ENCODE measurements at places on chromosomes 1 and 21.

- DNase-seq: no peak
These were observed 34.2 kb downstream of the KIF21B start for GRCh38 chr1:200989337-200989736.

DNA sequence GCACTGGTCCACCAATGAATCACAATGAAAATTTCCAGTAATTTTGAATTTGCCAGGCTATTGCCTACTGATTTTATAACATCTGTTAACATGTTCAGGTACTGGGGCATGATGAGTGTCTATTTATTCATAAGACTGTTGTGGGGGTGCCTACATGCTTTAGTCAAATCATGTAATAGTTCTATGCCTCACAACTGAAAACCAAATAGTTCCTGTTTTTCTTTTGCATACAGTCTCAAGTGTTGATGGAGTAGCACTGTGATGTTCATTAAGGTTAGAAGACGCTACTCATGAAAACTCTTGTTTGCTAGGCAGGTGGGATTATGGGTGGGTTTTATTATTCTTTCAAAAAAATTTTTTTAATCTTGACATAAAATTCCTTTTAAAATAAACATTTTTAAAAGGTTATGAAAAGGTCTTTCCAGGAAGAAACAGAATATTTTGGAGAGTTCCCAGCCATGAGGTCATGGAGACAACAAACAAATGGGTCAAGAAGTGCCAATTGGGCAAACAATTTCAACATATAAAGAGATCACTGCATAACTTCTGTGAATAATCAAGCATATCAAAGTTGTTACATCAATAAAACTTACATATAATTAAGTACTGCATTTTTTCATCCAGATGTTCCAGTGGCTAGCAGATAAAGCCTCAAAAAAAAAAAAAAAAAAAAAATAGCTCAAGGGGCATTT is 40.2 kb upstream of the NHLH2 start:
- DNase-seq: no peak

- peak; percentile 26 for DNase-seq
These were observed 1.2 kb upstream of the CPT2 start for GRCh38 chr1:53195246-53196016.

DNA sequence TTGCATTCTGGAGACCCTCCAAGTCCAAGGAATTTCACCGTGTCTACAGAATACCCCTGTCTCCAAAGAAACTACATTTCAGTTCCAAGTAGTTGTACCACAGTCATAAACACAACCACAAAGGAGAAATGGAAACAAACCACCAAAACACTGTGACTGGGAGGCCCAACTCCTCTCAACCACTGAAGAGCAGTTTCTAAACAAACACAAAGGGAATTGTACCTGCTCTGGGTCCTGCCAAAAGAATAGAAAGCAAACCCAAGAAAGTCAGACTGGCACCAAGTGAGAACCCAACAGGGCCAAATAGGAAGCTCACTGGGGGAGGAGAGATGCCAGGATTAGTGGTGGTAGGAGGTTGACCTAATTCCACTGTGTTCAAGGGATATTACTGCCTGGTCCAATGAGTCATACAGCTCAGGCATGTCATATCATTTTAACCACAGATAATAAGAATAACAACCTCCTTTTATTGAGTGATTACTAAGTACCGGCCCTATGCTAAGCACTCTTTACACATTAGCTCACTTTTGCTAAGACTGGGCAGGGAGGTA is 123.9 kb upstream of the PPP2R5A start:
- no peak for DNase-seq

GRCh38 chr1:228939881-228940392 is 204.7 kb downstream of the RHOU start:
- DNase-seq: no peak

DNA sequence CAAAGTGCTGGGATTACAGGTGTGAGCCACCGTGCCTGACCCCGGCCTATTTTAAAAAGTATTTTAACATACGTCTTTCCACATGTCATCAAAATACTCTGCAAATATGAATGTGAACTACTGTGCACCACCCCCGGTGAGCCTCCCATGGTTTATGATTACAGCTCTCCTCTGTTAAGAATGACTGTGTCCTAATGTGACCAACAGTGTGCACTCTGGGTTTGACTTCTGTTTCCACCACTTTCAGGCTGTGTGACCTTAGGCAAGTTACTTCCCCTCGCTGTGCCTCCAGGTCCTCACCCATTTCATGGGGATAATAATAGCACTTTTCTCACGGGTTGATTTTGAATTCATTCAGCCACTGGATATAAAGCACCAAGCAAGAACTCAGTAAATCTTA is 14.7 kb downstream of the AMPD2 start:
- DNase-seq: no peak

GRCh38 chr1:206563367-206564207 is 48.7 kb downstream of the EIF2D start:
- no peak for DNase-seq

DNA sequence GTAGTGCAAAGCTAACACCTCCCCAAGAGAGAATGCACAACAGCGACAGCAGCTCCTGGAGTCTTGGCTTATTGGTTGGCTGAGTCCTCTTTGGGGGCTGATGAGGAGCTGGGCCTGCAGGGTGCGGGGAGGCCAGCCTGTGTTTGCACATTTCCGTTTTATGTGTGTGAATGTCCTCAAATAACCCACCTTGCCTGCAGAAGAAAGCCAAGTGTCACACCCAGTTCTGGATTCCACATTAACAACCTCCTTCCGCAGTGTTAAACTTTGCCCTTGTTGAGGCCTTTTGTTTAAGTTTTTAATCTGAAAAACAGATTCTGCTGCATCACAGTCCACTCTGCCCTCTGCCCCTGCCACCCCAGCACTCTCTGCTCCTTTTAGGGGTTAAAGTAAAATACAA is 274.5 kb downstream of the TM2D1 start:
- no peak for DNase-seq

- DNase-seq: no peak
These were observed 424.9 kb downstream of the ADGRL2 start for GRCh38 chr1:82225421-82226185.

- DNase-seq: no peak
These were observed 7.9 kb upstream of the RAB7B start for GRCh38 chr1:206011057-206011456.

GRCh38 chr1:201311356-201312011 is 28.2 kb downstream of the PKP1 start:
- no peak for DNase-seq

- DNase-seq: no peak
These were observed 4.8 kb downstream of the RC3H1 start for GRCh38 chr1:174017231-174017970.

DNA sequence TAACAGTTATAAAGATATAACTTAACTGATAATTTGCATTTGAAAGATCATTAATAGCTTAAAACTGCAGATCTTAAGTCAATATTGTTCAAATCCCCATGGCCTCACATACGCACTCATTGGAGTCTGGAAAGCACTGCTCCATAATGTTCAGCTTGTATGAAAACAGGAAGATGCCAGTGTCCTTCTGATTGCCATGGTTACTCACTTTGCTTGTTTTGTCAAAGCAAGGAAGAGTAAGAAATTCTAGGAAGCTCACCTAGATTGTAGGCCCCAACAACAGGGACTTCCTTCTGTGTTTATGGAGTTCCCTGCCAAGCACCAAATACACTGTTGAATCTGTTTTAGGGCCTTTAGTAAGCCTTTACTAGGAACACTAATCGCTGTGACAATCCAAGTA is 10.9 kb downstream of the GAS5 start:
- no peak for DNase-seq

DNA sequence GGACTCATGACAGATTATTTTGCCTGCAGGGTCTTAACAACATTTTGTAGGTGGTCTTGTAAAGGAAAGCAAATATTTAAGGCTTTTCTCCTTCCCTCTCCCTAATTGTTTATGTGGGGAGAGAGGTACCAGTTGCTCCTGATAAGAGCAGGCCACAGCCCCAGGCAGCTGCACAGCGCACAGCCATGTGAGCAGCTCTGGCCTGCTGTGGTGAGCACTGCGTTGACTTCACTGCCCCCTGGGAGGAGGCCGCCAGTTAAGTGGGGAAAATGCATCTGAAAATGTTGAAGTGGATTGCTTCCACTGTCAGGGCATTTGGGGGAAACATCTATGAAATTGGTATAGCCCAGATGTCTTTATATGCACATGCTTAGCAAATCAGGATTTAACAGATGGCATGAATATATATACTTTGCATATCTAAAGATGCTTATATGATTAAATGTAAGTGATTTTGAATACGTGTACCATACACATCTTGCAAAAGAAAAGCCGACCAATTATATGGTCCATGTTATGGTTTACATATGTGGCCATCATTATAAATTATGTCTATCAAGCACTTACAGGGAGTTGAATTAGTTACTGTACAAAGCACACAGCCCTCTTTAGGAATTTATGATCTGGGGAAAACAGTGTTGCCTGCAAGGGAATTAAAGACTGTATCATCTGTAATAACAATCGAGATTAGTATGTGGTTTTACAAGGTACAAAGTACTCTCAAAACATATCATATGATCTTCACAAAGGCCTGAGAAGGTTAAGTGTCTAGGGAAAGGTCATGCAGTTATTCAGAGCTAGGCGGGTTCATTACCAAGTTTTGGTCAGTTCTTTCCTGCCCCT is 132.1 kb downstream of the RHOU start:
- no peak for DNase-seq

GRCh38 chr1:213415691-213416380 is 364.8 kb downstream of the RPS6KC1 start:
- DNase-seq: no peak

- no peak for DNase-seq
These were observed 25.2 kb downstream of the ACKR1 start for GRCh38 chr1:159229896-159230295.

GRCh38 chr21:31647650-31648049 is 11.8 kb upstream of the SOD1 start:
- no peak for DNase-seq

GRCh38 chr21:28696844-28697410 is 295.8 kb downstream of the LTN1 start:
- DNase-seq: no peak

- DNase-seq: no peak
These were observed 24.1 kb downstream of the PTGER3 start for GRCh38 chr1:71023515-71023914.

- no peak for DNase-seq
These were observed 147.6 kb downstream of the NEK7 start for GRCh38 chr1:198304431-198304830.

DNA sequence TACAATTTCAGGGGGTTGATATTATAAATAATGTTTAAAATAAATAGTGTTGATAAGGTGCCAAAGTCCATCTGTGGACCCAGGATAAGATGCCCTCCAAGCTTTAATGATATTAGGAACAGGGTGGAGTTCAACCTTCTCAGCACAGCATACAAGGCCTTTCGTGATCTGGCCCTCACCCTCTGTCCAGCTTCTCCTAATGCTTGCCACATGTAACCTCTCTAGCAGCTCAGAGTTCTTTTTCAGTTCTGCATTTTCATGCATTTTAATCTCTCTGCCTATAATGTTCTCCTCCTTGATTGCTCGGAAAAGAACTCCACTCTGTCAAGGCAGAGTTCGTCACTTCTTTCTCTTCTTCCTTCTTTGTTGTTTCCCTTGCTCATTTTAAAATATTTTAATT is 21.4 kb upstream of the SMAP2 start:
- DNase-seq: no peak

GRCh38 chr21:37538971-37539590 is 172.5 kb downstream of the DYRK1A start:
- no peak for DNase-seq

GRCh38 chr1:41707793-41708192 is 210.9 kb downstream of the HIVEP3 start:
- no peak for DNase-seq

DNA sequence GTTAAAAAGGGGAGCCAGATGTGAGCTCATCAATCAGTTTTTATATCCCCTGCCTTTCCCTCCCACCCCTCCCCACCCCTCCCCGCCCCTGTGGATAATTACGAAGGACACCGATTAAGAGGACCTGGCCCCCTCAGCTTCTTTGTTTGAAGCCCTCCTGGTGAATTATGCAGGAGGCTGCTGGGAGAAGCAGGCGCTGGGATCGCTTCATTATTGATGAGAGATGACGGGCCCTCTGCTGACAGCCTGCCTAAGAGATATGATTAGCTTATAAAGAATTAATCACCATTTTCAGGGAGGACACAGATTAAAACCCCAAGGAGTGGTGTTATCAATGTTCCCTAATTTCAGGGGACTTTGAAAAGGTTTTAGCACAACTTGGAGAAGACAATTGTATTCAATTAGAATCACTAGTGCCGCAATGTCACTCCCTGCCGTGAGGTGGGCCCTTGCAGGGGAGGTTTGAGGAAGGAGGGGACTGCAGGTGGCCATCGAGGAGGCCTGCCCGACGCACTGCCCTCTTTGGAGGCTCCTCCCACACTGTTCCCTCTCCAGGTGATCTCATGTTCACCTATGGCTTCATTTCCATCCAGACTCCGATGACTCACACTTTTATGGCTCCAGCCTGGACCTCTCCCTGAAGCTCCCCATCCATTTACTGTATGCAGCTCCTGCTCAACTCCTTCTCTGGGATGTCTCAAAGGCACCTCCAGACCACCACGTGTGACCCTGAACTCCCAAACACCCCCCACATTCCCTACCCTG is 67.0 kb upstream of the KLHDC7A start:
- no peak for DNase-seq

- DNase-seq: no peak
These were observed 94.7 kb downstream of the TSEN15 start for GRCh38 chr1:184146202-184146601.

DNA sequence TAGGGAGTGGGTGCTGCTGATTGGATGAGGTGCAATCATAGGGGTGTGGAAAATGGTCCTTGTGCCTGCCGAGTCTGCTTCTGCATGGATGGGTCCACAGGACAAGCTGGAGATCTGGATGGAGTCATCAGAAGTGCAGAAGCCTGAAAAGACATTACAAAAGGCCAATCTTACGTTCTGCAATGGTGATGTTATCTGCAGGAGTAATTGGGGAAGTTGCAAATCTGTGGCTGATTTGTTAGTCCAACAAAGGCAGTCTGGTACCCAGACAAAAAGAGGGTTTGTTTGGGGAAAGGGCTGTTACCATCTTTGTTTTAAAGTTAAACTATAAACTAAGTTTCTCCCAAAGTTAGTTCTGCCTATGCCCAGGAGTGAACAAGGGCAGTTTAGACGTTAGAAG is 166.5 kb downstream of the PGBD5 start:
- DNase-seq: no peak

DNA sequence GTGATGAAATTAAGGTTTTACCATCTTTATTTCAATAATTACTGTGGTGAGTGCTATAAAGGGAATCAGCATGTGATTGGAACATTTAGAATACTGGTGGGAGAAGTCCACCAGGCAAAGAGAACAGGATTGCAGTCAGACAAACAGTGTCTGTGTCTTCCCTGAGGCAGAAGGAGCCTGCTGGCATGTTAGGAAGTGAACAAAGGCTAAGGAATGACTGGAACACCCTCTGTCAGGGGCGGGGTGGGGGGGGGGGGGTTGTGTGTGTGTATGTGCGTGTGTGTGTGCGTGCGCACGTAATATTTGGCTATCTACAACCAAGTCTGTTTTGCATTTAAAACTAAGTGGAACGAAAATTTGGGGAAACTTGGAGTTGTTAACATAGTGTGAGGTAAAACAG is 30.2 kb downstream of the SRRM1 start:
- no peak for DNase-seq

DNA sequence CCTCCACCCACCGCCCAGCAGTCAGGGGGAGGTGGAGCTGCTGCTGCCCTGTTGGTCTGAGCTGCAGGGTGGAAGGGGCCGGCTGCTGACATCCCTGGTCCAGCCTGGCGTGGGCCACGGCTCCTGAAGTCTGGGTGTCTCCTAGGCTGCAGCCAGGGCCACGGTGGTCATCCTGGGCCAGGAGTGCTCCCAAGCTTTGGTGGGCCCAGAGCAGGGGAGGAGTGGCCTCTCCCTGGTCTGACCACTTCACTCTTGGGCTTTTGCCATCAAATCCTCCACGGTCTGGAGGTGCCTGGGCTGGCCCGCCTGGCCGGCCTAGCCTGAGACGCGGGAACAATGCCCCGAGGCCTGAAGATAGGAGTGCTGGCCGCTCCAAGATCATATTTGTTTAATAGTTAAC is 5.8 kb downstream of the PRDM16 start:
- DNase-seq: peak; percentile 56

Data from body of pancreas (tissue), 4 donors.